Activated CD4-positive, alpha-beta memory T cell treated with anti-CD3 and anti-CD28 coated beads for 36 hours (primary cell): ENCODE measurements at places on chromosomes 12 and 14.

DNA sequence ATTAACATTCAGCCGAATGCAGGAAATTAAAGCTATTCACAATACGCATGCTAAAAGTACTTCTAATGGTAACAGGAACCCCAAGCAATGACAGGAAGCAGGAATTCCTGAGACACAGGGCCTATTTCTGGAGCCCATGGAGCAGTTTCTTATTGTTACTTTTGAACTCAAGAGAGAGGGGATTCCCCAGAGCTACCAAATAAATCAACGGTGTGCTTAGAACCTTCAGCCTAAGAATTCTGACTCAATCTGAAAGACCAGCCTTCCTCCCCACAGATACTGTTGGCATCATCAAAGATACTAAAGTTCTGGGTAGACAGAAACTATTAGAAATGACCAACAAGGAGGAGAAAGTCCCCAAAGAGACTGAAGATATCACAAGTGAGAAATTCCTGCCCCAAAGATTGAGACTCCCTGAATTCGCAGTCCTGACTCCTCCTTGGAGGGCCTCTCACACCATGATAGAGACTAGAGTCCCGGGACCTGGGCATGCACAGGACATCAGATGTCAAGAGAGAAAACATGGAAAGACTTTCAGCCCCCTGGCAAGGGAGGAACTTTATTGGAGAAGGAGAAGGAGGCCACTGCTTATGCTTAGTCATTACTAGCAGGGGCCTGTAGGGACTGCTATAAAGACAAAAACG, 32.7 kb downstream of the RTRAF start:
- DNase-seq = no peak

DNA sequence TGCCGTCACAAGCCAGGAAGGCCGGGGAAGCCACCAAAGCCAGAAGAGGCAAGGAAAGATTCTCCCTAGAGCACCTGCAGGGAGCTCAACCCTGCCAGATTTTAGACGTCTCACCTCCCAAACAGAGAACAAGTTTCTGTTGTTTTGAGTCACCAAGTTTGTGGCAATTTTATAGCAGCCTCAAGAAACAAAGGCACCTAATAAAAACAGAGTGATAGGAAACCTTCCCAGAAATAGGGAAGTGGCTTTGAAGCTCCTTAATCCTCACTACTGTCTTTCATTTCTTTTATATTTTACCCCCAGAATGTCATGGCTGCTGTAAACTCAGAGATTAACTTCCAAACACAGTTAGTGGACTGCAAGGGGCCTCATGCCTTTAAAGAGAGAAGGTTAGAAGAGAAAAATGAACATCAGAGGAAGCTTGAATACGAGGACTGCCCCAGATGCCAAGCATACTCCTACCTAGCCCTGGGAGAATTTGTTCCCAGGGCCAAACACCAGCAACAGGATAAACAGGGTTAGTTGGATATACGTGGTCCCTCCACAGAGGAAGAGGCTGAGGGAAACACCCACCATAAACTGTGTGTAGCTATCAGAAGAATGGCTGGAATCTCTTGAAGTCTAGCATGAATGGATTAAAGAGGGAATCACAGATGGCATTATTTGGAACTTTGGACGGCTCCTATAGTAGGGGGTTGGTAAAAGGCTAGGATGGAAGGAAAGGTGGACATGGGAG, 148.3 kb downstream of the KCNA5 start:
- no peak for DNase-seq

GRCh38 chr12:93461503-93461902, 5.8 kb upstream of the MRPL42 start:
- peak; percentile 22 for DNase-seq

GRCh38 chr12:121452985-121453360, 53.1 kb downstream of the RNF34 start:
- no peak for DNase-seq

- DNase-seq = no peak
These were observed 311.6 kb upstream of the DIO2 start for GRCh38 chr14:80522936-80523335.

DNA sequence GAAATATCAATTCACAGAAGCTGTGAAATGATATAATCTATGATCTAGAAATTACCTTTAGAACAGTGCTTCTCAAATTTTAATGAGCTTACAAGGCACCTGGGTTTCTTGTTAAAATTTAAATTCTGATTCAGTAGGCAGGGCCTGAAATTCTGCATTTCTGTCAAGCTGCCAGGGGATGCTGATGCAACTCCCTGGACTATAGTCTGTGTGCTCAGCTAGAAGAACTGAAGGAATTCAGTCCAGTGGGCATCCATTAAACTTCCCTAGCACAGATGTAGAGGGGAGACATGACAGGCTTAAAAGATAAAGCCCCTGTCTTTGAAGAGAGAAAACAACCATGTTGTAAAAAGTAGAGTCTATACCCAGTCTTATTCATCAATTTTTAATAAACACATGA, 441.8 kb downstream of the TMTC2 start:
- DNase-seq = no peak

- no peak for DNase-seq
These were observed 171.2 kb downstream of the CALM1 start for GRCh38 chr14:90567991-90568390.

DNA sequence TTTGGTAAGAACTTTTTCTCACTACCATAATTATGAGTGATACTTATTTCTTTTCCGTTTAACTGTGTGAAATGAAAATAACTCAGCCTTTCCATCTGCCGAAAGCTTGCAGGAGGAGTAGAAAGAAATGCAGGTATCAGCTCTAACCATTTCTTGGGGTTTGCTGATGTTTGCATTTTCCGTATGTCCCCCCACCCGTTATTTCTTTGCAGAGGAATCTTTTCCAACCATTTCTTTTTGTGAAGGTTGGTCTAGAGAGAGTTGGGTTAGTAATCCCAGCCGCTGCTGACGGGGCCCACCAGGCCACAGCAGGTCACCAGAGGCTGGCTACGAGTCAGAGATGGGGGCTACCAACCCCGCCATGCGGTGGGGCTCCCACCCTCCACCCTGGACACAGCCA, 7.0 kb upstream of the PIWIL1 start:
- no peak for DNase-seq

GRCh38 chr14:93045211-93045674, 70.5 kb downstream of the ITPK1 start:
- DNase-seq = no peak

GRCh38 chr12:99959549-99960170, 25.1 kb downstream of the ANKS1B start:
- DNase-seq = no peak

DNA sequence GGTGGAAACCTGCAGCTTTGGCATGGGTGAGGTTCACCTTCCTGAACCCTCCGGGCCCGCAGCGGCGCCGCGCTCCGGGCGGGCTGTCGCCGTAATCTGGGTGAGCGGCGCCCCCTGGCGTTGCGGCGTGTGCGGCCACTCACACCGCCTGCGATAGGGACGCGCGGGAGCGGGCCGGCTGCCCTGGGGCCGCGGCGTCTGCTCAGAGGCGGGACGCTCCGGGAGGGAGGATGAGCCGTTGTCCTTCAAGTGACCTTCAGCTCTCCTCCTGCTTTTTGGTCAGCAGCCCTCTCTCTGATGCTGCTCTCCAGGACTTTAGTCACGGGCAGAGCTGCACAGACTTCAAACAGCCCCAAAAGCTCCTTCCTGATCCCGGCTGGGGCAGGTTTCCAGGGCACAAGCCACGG, 211.7 kb upstream of the FKBP4 start:
- DNase-seq = peak; percentile 69

DNA sequence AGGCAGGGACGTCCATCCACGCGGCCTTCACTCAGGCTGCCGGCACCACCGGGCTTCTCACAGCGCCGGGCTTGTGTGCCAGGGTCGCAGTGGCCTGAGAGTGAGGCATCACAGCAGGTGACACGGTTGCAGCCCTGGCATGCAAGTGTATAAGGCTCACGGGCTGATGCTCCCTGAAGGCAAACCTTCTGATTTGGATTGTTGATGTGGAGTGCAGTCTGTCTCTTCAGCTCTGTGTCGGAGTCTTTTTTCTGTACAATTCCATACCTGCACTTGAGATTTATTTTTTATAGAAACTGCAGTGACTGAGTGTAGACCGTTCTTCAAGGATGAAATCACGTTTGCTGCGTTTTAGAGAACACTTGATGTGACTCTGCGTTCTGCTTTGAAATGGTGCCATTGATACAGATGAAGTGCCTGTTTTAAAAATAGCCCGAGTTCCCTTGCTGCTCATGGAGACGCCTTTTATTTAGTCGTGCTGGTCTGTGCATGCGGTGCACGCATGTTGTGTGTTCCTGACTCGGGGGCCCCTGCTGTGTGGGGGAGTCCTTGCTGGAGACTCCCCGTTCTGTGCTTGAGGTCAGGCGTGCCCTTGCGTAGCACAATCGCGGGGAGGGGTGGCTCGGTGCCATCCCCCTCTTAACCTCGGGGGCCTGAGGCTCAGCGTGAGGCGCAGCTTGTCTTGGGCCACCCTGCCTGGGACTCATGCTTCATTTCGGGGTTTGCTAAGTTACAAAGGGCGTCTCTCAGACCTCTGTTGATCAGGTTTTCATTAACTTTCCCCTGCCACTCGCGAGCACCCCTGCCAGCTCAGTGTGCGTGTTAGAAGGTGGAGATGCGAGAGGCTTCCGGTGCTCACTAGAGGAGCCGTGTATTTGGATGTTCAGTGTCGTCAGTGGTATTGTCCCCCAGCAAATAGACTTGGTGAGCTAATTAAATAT, 21.6 kb upstream of the AMN start:
- DNase-seq = no peak

- no peak for DNase-seq
These were observed 31.2 kb upstream of the DYNC1H1 start for GRCh38 chr14:101933209-101933608.

- DNase-seq = peak; percentile 70
These were observed 39.1 kb upstream of the PNMA1 start for GRCh38 chr14:73753124-73753886.

DNA sequence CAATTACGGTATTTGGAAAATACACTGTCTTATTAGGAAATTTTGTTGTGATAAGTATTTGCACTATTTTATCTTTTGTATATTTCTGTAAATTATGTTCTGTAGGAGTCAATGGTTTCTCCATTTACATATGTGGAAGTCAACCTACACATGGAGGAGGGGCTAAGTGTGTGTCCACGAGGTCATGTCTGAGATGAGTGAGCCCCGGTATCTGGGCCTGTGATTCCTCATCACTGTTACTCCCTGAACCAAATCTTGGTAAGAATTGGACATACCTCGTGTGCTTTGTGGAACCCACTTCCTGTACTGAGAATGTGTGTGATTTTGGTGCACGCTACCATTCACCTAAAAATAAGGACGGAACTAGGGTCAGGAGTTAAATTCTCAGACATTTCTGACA, 1105.5 kb downstream of the TMEM121 start:
- DNase-seq = no peak

GRCh38 chr12:122893208-122894153, 2.4 kb downstream of the VPS37B start:
- no peak for DNase-seq
